Fibroblast of upper back skin (primary cell): ENCODE measurements at places on chromosomes 2 and 18.

DNA sequence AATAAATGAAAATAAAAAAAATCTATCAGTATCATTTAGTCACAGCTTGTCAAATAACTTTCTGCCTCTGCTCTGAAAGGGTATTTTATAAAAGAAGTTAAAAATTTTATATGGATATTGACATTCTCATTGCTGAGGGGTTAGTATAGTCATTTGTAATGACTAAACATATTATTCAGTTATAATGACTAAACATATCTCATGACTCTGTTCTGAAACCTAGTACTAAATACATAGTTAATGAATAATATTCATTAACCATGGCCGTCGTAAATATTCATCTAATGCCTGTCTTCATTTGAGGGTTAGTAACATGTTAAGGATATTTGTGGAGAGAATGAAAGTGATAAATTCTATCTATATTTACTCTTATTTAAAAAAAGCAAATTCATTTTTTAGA, 69.1 kb upstream of the MAP4K3 start:
- no peak for DNase-seq

DNA sequence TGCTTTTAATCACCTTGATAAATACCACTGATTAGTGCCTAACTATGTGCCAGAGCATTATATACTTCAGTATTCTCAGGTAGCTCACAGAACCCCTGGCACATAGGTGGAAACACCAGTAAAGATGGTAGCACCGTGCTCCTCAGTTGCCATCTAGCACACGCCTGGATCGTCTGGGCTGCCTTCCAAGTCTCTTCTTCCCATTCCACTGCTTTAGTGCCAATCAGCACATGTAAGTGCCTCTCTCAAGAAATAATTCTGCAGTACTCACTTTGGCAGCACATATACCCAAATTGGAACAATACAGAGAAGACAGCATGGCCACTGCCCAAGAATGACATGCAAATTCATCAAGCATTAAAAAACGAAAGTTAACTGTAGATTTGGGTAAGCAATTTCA, 13.0 kb downstream of the POLR2D start:
- DNase-seq, result no peak

DNA sequence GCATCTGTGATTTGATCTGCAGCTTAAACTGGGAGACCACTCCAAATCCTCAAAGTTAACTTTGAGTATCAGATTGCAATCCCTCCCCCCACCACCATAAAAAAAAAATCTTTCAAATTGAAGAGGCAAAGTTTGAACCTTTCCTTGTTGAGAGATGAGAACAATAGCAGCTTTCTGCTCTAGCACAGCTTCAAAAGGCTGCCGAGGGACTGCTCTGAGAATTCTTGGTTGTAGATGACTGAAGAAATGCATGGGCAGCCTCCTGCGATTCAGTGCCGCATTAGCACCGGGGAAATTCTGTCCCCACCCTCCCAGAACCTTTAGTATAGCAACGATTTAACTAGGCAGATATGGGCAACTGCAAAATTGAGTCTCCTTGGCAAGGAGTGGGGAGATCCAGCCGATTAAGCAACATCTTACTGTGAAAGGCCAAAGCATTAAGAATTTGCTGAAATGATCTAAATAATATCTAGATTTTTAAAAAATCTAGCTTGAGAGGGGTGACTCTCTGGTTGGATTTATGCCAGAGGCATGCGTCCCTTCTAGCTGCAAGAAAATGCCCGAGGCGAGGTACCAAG, 3.9 kb upstream of the SP5 start:
- no peak for DNase-seq

DNA sequence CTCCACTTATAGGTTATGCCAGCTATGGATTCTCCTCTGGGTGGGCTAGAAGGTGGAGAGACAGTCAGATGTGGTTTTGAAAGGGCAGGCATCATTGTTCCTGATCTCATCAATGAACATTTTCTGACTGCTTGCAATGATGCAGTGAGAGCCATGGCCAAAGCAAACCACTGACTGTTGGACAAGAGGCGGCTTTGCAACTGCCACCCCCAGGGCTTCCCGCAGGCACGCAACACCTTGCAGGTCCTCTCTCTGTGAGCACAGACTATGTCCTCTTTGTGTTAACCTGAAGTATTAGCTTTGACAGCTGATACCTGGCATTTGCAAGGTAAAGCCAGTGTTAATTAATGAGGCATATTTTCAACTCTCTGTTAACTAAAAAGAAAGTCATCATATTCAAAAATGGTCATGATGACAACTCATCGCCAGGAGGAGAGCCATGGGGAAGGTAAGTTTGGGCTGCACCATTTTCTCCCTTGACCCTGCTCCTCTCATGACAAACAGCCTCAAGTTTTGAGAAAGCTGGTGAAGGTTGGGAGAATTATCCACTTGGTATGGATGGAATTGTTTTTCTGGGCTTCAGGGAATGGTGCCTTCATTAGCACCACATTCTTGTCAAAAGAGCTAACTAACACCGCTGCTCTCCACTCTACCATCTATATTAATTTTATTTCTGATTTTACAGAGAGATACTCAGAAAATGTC, 14.9 kb upstream of the FAM124B start:
- no peak for DNase-seq

DNA sequence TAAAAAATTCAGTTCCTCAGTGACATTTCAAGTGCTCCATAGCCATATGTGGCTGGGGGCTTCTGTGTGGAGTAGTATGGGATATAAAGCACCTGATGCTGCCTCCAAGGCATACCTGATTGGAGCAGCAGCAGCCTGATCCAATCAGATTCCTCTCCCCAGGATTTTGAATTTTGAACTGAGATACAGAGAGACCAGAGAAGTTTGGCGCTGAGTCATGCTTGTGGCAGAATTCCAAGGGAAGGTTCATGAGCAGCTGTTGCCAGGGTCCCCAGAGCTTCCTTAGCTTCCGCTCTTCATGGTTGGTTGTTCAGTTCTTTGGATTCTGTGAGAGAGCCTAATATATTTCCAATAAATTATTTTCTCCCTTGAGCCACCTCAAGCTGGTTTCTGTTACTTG, 29.0 kb upstream of the CFAP36 start:
- peak; percentile 81 for DNase-seq

DNA sequence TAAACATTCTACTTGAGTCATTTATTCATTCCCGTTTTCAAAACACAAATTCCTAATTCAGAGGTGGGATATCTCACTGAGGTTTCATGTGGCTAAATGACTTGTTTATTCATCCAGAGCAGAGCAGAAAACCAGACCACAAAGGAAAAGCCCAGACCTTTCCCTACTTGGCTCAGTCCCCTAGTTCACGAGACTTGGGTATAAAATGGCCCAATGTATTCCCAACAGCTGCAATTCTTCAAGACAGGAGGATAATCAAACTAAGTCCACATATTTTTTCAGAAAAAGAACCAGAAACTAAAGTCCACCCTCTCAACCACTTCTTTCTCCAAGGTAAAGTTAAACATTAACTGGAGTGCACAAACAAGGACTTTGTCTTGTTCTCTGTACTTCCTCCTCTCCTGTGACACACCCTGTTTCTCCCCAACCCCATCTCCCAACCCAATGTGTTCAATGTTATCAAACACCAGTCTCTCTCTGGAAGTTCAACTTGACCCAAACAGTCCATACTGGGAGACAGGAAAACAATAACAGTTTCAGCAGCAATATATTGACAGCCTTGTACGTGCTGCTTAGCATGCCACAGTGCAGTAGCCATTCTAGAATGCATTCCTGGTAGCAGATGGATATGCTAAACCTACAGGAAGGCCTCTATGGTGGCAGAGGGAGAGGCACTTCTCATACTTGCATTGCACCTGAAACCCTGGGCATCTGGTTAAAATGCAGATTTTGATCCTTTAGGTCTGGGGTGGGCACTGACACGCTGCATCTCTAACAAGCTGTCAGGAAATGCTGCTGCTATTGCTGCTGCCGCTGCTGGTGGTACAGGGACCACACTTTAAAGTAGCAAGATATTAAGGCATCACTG, 110.7 kb downstream of the INO80D start:
- no peak for DNase-seq

DNA sequence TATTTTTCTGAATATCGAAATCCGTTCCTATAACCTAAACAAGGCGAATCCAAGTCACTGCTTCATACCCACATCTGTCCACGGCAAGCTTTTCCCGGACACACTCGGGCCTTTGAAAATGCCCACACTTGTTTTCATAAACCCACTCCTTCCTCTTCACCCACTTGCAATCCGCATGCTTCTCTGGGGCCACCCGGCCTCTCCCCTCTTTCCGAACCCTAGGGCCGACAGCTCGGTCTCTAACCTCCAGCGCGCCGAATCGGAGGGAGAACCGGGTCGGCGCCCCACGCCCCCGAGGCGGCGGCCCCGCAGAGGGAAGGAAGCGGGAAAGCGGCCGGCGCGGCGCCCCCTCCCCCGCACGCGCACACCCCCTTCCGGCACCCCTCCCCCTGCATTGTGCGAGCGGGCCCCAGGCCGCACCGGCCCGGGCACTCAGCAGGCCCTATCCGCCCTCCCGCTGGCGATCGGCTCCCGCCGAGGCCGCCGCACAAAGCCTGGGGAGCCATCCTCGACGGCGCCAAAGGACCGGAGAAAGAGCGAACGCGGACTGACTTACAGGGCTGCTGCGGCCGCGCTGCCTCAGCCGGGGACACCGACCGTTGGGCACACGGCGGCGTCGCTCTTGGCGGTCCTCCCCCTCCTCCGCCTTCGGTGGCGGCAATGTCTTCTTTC, 467 bp downstream of the PUM2 start:
- peak; percentile 27 for DNase-seq

- no peak for DNase-seq
These were observed 63.3 kb upstream of the NEDD4L start for GRCh38 chr18:57980573-57981307.

- no peak for DNase-seq
These were observed 200.9 kb downstream of the NYAP2 start for GRCh38 chr2:225600444-225600843.

DNA sequence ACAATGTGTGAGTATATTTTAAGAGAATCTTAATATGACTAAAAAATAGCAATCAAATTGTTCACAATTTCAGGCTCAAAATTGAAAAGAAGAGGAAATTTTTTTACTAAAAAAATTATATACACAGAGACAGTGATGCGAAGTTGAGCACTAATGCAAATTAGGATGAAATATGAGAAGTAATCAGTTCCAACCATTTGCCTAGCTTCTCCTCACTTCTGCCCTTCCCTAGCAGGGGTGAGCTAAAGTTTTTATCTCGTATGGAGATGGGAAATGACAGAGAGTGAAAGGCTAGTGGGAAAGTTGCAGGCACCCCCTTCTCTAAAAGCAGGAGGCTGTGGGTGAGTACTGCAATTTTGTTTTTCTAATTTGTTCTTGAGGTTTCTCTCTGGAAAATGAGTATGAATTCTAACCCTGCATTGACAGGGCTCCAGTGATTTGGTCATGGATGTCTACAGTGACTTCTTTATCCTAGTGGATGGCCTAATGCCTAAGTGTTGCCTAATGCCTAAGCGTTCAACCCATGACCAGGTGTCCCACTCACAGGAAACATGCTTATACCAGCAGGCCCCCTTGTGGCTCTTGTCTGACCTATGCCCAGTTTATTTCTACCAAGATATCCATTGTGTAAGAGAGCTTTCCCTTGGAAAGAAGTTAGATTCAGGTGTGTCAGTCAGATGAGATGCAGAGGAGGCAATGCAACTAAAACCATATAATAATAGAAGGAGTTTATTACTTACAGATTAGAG, 78.0 kb upstream of the HNMT start:
- no peak for DNase-seq

DNA sequence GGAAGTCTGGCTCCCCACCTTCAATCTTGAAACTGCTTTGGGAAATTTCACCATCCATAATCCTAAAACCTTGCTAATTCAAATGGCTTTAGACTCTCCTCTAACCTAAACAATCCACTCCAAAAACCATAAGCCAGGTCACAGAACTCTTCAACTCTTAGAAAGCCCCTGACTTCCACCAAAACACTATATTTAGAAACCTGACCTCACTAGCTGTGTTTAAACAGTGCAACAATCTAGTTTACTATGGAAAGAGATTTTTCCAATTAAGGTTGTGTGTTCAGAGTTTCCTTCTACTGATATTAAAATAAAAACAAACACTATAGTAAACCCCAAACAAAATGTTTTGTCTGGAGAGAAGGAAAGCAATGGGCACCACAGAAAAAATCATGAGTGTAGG, 308.1 kb downstream of the OSR1 start:
- DNase-seq, result no peak

DNA sequence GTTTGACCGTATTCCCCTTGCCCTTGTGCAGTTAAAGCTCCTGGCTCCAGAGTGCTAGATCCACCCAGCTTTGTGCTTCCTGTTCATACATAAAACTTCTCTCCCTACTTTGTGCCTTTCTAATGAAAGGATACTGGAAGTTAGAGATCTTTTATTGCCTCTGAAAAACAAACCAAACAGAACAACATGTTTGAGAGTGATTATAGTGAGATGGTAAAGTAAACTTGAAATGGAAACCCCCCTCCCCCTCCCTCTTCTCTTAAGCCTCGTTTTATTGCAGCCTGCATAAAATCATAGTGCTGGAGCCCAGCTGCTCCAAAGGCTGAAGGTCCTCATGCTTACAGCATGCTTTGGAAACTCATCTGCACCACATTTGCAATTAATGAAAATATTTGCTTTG, 125.1 kb downstream of the TANC1 start:
- no peak for DNase-seq

GRCh38 chr2:218155953-218156479, 10.7 kb downstream of the CXCR1 start:
- DNase-seq, result no peak

- DNase-seq, result peak; percentile 65
These were observed 1552.9 kb upstream of the SLC39A10 start for GRCh38 chr2:194103941-194104659.
